ENCODE measurements at places on chromosomes 2 and 18.

GRCh38 chr2:34534341-34534740 is 935.2 kb upstream of the FAM98A start:
- DNase-seq, result no peak

GRCh38 chr2:55718165-55719008 is 24.7 kb upstream of the PNPT1 start:
- DNase-seq, result peak; percentile 66

DNA sequence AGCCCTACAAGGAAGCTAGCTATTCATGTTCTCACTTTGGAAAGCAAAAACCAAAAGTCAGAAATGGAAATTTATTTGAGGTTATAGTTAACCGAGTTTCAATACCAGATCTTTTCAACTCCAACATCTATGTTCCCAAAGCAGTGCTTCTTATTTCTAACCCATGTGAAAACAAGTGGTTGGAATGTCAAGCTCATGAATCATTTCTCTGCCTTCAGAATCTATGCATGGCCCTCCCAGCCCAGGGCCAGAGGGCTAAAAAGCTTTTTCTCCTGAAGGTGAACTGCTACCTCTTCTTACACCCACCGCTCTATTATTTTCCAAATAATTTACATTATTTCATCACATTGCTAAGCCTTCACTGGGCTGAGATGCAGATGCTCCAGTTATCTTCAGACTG is 158.4 kb downstream of the SP3 start:
- DNase-seq, result no peak

- no peak for DNase-seq
Observed at GRCh38 chr2:153105829-153106578, 372.6 kb downstream of the RPRM start.

DNA sequence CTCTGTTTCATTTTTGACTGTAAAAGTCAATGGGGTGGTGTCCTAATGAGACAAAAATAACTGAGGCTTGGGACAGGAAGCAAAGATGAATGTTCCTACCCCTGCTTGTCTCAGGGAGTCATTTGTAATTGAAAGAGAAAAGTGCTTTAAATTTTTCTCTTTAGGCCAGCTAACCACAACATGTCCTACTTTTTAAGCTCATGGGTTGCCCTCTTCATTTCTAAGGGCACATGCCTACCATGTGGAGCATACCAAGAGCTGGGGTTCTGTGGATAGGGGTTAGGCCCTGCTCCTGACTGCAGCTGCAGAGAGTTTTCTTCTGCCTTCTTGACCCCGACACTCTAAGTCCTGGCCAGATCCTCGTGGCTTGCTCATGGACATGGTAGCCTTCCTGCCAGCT is 96.8 kb upstream of the ARL4C start:
- DNase-seq, result peak; percentile 13

DNA sequence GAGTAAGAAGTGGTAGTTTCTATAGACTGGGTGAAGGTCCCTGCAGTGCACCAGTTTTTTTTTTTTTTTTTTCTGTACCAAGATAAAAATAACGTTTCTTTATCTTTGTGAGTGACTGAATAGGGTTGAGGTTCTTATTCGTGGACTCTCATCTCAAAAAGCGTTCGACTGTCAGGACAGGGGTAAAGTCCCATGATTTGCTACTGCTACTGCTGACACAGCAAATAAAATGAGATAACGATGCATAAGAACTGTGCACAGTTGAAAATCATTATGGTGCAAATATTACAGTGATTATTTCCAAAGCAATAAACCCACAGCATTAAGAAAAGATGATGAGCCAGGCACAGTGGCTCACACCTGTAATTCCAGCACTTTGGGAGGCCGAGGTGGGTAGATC is 482.0 kb upstream of the CHST9 start:
- DNase-seq, result no peak

DNA sequence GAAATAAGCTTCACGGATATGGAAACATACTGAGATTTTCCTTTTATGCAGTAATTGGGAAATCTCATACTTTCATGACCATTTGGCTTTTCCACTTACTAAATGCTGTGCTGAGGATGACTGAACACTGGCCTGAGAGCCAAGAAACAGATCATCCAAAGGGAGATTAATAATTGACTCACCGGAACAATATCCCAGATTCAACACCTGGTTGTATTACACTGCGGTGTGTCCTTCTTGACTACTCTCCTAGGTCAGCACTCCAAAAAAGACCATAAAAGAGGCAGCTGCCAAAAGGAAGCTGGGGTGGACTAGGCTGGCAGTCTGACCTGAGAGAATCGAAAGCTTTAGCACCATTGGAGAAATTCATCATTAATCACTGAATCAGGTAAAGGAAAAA is 469.1 kb downstream of the CBLN2 start:
- DNase-seq, result no peak

DNA sequence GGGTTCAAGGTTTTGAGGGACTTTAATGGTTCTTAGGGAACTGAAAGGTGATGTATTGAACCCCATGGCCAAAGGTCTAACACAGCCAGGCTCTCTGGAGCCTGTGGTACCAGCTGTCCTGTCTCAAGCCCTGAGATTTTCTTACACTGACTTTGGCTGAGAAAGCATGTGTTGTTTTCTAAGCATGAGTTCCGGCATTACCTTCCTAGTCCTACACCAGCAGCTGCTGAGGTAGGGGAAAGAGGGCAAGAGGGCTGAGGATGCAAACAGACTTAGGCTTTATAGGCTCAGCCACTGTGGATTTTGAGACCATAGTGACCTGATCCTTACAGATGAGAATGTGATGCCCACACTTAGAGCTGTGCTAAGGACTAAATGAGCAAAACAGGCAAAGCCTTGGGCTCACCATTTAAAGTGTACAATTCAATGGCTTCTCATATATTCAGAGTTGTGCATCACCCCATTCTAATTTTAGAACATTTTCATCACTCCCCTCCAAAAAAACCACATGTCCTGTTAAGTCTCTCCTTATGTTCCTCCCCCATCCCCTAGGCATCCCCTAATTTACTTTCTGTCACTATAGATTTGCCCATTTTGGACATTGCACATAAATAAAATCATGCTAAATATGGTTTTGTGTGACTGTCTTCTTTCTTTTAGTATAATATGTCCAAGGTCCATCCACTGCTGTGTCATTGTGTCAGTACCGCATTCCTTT is 99.7 kb upstream of the OTOS start:
- no peak for DNase-seq

Data from AG08395 (cell line).